ENCODE measurements at places on chromosomes 2 and 18.

DNA sequence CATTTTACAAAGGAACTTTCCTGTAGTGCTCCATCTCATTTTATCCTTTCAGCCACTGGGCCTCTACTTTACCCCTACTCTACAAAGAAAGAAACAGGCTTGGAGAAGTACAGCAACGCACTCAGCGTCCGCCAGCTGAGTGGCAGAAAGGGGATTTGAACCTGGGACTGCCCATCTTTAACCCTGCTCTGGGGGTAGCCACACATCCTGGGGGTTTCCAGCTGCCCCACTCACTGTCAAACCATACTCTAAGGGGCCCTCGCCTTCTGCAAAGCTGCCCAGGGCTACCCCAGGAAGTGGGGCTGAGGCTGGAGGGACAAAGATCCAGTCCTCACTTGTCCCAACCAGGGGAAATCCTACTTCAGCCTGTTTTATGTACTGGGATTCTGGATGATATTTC is 17.9 kb downstream of the HS1BP3 start:
- DNase-seq: no peak

GRCh38 chr18:58495634-58496033 is 133.3 kb downstream of the ALPK2 start:
- no peak for DNase-seq

- no peak for DNase-seq
These were observed 21.6 kb upstream of the KIF5C start for GRCh38 chr2:148853458-148853857.

DNA sequence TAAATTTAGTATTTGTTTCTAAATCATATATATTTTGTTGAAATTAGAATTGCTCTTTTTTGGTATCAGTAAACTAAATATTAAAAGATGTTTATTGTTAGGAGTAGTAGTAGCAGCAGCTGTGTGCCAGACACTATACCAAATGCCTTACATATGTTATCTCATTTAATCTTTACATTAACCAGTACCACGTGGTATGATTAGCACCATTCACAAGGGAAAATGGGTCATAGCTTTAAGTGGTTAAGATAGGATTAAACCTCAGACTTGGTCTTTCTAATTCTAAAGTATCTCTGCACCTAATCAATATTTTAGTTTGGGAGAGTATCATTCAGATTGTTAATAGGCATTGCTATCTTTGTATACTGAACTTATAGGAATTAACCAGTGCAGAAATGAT is 29.0 kb downstream of the PSMD14 start:
- DNase-seq: no peak

DNA sequence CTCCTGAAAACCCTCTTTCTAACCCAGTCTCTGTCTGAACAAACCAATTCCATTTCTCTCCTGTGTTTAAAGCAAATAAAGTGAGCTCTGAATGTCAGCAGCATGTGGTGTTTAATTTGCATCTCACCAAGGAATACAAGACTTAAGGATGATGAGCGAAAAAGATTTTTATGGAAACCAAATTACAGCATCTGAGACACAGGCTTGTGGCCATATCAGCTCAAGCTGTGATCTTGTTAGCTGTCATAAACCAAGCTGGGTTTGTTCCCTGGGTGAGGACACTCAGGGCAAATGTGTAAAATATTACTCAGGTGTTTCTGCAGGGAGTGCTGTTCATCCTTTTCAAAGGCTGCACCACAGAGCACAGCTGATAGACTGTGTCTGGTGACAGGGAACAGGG is 129.3 kb upstream of the REV1 start:
- DNase-seq: no peak

- DNase-seq: no peak
These were observed 790.8 kb downstream of the SOCS6 start for GRCh38 chr18:71079606-71080005.

DNA sequence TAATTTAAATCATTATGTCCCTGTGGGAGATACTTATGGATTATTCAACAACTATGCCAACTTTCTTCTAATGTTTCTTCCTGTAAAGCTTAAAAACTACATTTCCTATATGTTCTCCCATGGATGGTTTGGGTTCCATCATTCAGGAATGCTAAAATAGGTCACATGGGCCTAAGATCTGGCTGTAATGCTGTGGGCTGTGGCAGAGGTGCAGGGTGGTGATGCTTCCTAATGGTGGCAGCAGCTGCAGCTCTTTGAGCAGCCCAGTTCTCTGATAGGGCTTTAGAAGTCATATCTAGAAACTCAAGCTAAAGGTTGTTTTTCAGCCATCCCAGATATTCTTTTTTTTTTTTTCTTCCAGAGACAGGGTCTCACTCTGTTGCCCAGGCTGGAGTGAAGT is 266.1 kb downstream of the ZNF385B start:
- DNase-seq: peak; percentile 35

DNA sequence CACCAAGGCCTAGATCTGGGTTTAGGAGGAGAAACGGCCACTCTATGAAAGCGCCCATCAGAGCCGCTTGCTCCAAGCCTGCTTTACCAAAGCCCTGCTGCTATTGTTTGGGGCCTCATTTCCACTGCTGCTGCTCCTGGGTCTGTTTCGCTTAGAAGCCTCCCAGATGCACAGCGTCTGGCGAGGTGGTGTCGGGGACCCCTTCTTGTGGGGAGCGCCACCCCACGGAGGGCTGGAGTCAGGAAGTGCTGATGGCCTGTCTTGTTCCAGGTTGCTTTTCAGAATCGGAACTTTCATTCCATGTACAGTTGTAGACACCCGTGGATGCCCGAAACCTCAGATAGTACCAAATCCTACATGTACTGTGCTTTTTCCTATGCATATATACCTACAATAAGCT is 204.9 kb upstream of the TWIST2 start:
- DNase-seq: no peak

All from HCEC 1CT (cell line).